H4 (cell line): ENCODE measurements at places on chromosomes 1 and 21. TPM values are rescaled to one million over a fixed set of nuclear protein-coding genes. Genes with fewer than 3 reads are reported as not detected.

Gene CZIB
- total RNA-seq: 86.8 and 87.1 TPM in 2 replicates

Gene ANGPTL3
- total RNA-seq: not detected in 2 replicates

Gene TNFSF18
- total RNA-seq: 0.29 and 0.79 TPM in 2 replicates

GRCh38 chr1:115170961-115171392 lies 81.7 kb upstream of the TSPAN2 start:
- DNase-seq: no peak

GRCh38 chr1:51843948-51844347 lies 34.6 kb downstream of the NRDC start:
- no peak for DNase-seq
